Pulmonary artery endothelial cell (primary cell): ENCODE measurements at places on chromosomes 7 and 10. TPM values are rescaled to one million over a fixed set of nuclear protein-coding genes. Genes with fewer than 3 reads are reported as not detected.

GRCh38 chr7:108809356-108809755 lies 239.7 kb downstream of the DNAJB9 start:
- DNase-seq = no peak

- DNase-seq = peak; percentile 60
Measured at GRCh38 chr7:80918909-80919721, at the start of gene SEMA3C. TSS of gene SEMA3C (minus strand) at chr7:80919051. CDS start at chr7:80916781, 2,270 bp downstream.

GRCh38 chr10:114687459-114687858 lies 29.4 kb upstream of the ABLIM1 start:
- DNase-seq = no peak

DNA sequence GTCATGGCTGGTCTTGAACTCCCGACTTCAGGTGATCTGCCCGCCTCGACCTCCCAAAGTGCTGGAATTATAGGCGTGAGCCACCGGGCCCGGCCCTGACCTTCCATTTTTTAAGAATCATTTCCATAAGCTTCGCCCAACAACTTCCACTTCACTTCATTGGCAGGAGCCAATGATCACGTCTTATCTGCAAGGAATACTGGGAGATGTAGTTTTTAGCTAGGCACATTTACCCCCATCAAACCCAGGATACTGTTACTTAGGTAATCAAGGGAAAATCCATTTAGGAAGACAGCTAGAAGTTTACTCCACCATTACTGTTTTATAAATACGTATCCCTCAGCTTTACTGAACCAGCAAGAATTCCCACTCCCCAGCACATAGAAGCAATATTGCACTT lies 3.4 kb upstream of the CDK13 start:
- DNase-seq = no peak

The MYL10 gene
- total RNA-seq = not detected in 2 replicates

DNA sequence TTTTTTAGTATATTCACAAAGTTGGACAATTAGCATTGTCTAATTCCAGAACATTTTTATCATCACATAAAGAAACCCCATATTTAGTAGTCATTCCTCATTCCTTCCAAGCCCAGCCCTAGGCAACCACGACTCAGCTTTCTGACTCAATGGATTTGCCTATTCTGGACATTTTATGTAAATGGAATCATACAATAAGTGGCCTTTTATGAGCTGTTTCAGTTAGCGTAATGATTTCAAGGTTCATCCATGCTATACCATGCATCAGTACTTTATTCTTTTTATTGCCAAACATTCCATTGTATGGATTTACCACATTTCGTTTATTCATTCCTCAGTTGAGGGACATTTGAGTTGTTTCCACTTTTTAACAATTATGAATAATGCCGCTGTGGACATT lies 249.2 kb downstream of the DYNC1I1 start:
- no peak for DNase-seq

The RARRES2 gene
- not detected in 2 replicates for total RNA-seq

The PPIF gene
- total RNA-seq = 17.9 and 18.6 TPM in 2 replicates

GRCh38 chr10:24463611-24464426 lies 254.9 kb downstream of the KIAA1217 start:
- peak; percentile 5 for DNase-seq

DNA sequence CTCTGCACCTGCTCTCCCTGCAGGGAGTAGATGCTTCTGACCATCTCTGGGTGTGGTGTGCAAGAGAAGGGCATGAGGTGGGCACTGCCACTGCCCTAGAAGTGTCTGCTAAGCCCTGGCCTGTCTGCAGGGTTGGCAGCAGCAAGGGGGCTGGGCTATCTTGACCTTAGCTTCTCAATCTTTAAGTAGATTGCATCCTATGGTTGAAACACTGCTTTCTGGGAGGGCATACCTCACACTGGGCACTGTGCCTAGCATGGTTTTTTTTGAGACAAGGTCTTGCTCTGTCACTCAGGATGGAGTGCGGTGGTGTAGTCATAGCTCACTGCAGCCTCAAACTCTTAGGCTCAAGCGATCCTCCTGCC lies 54.9 kb downstream of the CLIP2 start:
- no peak for DNase-seq

The GHRHR gene
- not detected in 2 replicates for total RNA-seq

The FOXI2 gene
- total RNA-seq = not detected in 2 replicates
